Hypothalamus (tissue), 51 donors: ENCODE measurements at places on chromosomes 5 and 9.

DNA sequence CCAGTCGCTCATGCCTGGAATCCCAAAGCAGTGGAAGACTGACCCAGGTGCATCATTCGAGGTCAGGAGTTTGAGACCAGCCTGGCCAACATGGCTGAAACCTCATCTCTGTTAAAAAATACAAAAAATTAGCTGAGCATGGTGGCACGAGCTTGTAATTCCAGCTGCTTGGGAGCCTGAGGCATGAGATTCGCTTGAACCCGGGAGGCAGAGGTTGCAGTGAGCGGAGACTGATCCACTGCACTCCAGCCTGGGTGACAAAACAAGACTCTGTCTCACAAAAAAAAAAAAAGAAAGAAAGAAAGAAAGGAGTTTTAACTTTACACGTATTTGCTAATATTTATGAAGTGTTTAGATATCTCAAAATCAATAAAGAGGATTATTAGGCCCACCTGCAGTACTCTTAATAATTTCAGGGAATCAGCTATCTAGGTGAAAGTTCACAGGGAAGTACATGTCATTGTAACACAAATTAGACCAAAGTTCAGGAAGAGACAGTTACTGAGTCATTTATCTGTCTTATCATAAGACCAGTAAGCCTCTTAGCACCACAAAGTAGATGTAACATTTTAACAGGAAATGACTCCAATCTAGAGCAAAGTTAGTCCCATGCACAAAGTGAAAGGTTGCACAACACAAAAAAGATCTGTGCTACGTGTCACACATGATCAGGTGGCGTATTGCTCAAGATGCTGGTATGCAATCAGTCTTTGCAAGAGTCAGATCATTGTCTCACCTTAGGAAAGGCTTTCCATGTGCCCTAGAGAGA, 34.1 kb upstream of the PLIN2 start:
- DNase-seq = no peak

- DNase-seq = no peak
Measured at GRCh38 chr5:156942064-156942463, 21.0 kb downstream of the TIMD4 start.

DNA sequence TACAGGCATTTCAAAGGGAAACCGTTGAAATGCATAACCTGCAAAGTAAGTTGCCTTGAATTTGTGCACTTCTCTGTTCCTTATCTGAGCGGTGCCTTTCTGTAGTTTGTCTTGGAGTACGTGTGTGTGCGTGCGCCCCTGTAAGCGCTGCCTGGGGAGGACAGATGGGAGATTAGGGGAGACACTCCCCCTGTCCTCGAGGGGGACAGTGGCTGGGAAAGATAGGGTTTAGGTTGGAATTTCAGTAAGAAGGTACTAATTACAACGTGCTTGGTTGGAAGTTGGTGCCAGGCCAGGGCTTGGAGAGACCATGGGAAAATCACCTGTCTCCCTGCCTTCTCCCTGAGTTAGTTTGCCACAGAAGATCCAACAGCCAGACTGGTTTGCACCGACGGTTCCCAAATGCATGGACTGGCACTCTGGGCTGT, 73.2 kb downstream of the PIK3R1 start:
- peak; percentile 17 for DNase-seq

- no peak for DNase-seq
Measured at GRCh38 chr5:139272471-139273321, 20.8 kb upstream of the MATR3 start.
